Transverse colon (tissue), 4 donors: ENCODE measurements at places on chromosomes 12 and 14. TPM values are rescaled to one million over a fixed set of nuclear protein-coding genes. Genes with fewer than 3 reads are reported as not detected.
A peak's percentile ranks its signal among the peaks of the same experiment; 100 is the strongest.

The SRGAP1 gene
- total RNA-seq: 720 TPM

The BMP4 gene
- 11.2 TPM for total RNA-seq

- H3K27me3 ChIP-seq: no peaks in the 10 kb centered on the region
- H3K27ac ChIP-seq: no peak overlapping the region
- no peak overlapping the region for H3K4me3 ChIP-seq
- H3K36me3 ChIP-seq: no peaks in the 10 kb centered on the region
- peaks cover 8% of the 10 kb centered on the region for H3K4me1 ChIP-seq
Observed at GRCh38 chr12:2686280-2686646, 108.5 kb upstream of the FKBP4 start.

DNA sequence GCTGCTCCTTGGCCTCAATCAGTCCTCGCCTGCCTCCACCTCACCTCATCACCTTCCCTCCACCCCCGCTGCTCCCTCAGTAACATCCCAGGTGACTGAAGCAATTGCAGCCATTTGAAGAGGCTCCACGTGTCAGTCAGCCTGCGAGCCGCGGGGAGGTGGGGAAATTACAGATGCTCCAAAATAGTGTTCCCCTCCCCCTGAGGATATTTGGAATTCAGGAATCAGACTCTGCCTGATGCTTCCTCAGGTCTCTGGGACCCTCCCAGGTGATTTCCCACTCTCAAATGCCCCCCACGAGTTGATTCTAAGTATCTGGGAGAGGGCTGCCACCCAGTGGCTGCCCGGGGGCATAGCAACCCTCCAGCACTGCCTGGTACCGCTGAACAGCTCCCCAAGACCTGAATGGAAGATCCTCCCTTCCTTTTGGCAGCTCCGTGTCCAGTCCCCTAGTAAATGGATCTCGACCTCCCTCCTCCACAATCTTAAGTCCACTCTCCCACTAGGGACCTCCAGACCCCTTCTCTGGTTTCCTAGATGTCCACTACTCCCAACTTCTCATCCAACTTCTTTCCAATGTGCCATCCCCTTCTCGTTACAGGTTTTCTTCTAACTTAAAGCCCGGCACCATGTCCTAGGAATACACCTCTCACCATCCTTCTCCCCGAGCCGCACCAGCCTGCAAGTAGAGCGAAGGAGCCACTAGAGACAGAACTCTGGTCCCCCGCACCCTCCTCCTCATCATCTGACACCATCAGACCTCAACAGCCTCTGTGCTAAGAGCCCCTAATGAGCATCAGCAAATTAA is 1.4 kb upstream of the ASIC1 start:
- H3K36me3 ChIP-seq: no peaks in the 10 kb centered on the region
- peak; percentile 44 for DNase-seq

DNA sequence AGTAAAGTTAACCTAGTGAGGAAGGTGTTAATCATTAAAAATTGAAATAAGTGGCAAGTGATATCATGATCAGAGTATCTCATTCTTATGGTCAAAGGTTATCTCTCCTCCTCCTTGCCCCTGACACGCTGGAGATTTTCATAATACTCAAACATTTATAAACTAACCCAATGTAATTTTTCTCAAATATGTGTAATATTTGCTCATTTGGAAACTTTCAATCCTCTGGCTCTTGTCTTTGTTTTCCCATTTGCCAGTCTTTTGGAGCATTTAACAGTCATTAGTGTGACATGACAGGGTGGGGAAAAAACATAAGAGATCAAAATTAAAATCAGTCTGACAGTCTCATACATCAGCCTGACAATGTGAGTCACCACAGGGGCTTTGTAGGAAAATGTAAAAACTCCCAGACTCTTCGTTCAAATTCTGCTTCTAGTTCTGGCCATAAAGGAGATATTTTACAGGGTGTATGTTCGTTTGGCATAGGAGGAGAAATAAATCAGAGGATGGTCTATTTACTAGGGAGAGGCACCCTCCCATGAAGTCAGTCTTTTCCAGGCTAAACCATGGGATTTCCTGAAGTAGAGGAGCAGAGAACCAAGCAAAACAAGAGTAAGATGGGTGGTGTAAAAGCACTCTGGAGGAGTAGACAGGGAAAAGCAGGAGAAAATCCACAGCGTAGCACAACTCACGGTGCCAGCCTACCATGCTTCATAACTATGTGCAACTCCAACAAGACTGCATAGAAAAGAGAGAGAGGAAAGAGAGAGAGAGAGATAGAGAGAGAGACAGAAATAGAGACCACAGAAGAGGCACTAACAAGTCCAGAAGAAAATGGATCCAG is 369.2 kb upstream of the PDE3A start:
- H3K4me3 ChIP-seq: no peak overlapping the region
- H3K4me1 ChIP-seq: no peaks in the 10 kb centered on the region
- DNase-seq: no peak
- no peak overlapping the region for H3K27ac ChIP-seq

The KRT78 gene
- total RNA-seq: not detected

- H3K36me3 ChIP-seq: no peaks in the 10 kb centered on the region
- DNase-seq: no peak
- no peak overlapping the region for H3K4me3 ChIP-seq
- no peak overlapping the region for H3K27ac ChIP-seq
- H3K27me3 ChIP-seq: no peaks in the 10 kb centered on the region
- H3K4me1 ChIP-seq: no peaks in the 10 kb centered on the region
Observed at GRCh38 chr14:33309106-33309505, 370.4 kb downstream of the NPAS3 start.

DNA sequence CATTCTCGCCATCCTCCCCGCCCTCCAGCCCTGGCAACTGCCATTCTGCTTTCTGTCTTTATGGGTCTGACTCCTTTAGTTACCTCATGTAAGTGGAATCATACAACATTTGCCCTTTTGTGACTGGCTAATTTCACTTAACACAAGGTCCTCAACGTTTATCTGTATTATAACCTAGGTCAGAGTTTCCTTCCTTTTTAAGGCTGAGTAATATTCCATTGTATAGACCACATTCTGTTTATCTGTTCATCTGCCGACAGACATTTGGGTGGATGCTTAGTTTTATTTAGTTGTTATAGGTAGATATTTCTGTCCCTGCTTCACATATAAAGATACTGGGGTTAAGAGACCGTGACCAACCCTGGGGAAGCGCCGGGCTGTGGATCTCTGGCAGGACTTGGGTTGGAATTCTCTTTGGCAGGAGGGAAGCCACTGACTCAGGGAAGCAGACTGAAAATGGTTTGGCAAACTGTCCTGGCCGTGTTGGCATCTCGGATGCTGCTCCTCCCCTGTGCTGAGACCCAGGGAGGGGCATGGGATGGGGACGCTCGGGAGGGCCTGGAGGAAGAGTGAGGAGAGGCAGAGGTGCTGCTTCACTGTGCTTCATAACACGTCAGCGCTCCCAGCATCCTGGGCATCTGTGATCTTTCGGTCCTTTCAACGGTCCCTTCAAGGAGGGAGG is 38.9 kb downstream of the TEAD4 start:
- no peaks in the 10 kb centered on the region for H3K27me3 ChIP-seq
- no peaks in the 10 kb centered on the region for H3K36me3 ChIP-seq
- no peak overlapping the region for H3K4me3 ChIP-seq
- DNase-seq: no peak
- H3K27ac ChIP-seq: no peak overlapping the region

- peaks cover 14% of the 10 kb centered on the region for H3K4me1 ChIP-seq
- no peak overlapping the region for H3K4me3 ChIP-seq
- H3K27ac ChIP-seq: peak overlapping the region; percentile 66
- no peaks in the 10 kb centered on the region for H3K27me3 ChIP-seq
Observed at GRCh38 chr12:46219877-46220655, 48.8 kb downstream of the SLC38A1 start.

DNA sequence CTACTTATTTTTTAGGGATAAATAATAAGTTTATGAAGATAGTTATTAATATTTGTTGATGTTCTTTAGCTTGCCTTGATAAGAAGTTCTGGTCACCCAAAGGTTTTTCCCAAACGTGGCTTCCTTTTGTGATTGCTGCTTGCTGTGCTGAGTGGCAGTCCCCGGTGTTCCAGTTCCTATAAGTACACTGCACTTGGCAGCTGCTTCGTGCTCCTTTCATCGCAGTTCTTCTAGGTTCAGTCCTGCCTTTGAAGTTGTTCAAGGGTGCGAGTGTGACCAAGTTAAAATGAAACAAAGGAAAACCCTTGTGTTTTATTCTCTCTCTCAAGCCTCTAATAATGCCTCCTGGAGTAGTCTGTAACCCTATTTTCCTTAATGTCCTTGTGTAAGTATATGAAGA is 128.5 kb upstream of the ATF1 start:
- H3K4me3 ChIP-seq: no peak overlapping the region
- no peaks in the 10 kb centered on the region for H3K36me3 ChIP-seq
- no peak for DNase-seq
- H3K4me1 ChIP-seq: peaks cover 36% of the 10 kb centered on the region
- H3K27ac ChIP-seq: no peak overlapping the region

GRCh38 chr12:19958389-19958788 is 409.9 kb upstream of the PDE3A start:
- no peaks in the 10 kb centered on the region for H3K4me1 ChIP-seq
- no peaks in the 10 kb centered on the region for H3K36me3 ChIP-seq
- H3K4me3 ChIP-seq: no peak overlapping the region

DNA sequence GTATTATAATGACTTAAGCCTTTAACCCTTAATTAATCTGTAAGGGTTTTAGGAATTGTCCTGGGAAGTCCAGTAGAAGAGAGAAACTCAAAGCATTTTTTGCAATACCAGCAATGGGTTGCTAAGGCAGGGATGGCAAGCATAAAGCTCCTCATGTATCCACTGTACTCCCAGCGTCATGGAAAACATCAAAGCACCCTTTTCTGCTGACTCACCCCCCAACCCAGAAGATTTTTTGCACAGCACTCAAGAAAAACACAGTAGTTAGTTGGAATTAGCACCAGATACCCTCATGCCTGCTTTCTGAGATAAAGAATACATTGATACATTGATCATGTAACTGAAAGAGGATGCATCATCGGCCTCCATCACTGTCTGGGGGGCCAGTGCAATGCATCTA is 199.1 kb upstream of the CNOT2 start:
- H3K4me1 ChIP-seq: peaks cover 23% of the 10 kb centered on the region
- H3K27ac ChIP-seq: no peak overlapping the region
- DNase-seq: no peak
- no peaks in the 10 kb centered on the region for H3K36me3 ChIP-seq

- no peak for DNase-seq
- H3K27ac ChIP-seq: no peak overlapping the region
- no peaks in the 10 kb centered on the region for H3K27me3 ChIP-seq
- H3K36me3 ChIP-seq: no peaks in the 10 kb centered on the region
Observed at GRCh38 chr12:58086930-58087329, 145.6 kb downstream of the ATP23 start.

The SSTR1 gene
- total RNA-seq: 10.1 TPM

GRCh38 chr12:77993658-77994057 is 163.0 kb downstream of the NAV3 start:
- no peak for DNase-seq
- H3K36me3 ChIP-seq: no peaks in the 10 kb centered on the region
- H3K4me3 ChIP-seq: no peak overlapping the region
- no peaks in the 10 kb centered on the region for H3K27me3 ChIP-seq

GRCh38 chr12:19085090-19085489 is 44.4 kb upstream of the PLEKHA5 start:
- no peak overlapping the region for H3K27ac ChIP-seq
- no peaks in the 10 kb centered on the region for H3K36me3 ChIP-seq
- H3K4me1 ChIP-seq: no peaks in the 10 kb centered on the region
- no peaks in the 10 kb centered on the region for H3K27me3 ChIP-seq
- DNase-seq: no peak
- H3K4me3 ChIP-seq: no peak overlapping the region

DNA sequence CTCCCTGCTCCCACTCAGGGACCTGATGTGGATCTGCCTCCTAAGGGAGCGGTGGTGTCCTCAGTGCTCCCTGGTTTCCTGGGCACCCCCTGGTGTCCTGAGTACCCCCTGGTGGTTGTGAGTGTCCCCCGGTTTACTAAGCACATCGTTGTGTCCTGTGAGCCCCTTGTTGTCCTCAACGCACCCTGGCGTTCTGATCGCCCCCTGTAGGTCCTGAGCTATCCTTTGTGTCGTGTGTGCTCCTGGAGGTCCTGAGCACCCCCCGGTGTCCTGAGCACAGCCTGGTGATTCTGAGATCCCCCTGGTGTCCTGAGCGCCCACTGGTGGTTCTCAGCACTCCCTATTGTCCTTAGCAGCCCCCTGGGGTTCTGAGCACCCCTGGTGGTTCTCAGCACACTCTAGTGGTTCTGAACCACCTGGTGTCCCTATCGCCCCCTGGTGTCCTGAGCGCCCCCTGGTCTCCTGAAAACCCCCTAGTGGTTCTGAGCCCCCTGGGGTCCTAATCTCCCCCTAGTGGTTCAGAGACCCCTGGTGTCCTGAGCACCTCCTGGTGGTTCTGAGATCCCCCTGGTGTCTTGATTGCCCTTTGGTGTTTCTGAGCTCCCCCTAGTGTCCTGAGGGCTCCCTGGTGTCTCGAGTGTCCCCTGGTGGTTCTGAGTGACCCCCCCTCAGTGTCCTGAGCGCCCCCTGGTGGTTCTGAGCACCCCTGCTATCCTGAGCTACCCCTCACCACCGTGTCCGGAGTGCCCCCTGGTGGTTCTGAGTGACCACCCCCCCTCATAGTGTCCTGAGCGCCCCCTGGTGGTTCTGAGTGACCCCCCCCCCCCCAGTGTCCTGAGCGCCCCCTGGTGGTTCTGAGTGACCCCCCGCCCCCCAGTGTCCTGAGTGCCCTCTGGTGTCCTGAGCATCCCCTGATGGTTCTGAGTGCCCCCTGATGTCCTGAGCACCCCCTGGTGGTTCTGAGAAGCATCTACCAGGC is 615.1 kb downstream of the TMEM121 start:
- no peak overlapping the region for H3K4me3 ChIP-seq
- H3K4me1 ChIP-seq: no peaks in the 10 kb centered on the region
- H3K36me3 ChIP-seq: no peaks in the 10 kb centered on the region
- no peak for DNase-seq

DNA sequence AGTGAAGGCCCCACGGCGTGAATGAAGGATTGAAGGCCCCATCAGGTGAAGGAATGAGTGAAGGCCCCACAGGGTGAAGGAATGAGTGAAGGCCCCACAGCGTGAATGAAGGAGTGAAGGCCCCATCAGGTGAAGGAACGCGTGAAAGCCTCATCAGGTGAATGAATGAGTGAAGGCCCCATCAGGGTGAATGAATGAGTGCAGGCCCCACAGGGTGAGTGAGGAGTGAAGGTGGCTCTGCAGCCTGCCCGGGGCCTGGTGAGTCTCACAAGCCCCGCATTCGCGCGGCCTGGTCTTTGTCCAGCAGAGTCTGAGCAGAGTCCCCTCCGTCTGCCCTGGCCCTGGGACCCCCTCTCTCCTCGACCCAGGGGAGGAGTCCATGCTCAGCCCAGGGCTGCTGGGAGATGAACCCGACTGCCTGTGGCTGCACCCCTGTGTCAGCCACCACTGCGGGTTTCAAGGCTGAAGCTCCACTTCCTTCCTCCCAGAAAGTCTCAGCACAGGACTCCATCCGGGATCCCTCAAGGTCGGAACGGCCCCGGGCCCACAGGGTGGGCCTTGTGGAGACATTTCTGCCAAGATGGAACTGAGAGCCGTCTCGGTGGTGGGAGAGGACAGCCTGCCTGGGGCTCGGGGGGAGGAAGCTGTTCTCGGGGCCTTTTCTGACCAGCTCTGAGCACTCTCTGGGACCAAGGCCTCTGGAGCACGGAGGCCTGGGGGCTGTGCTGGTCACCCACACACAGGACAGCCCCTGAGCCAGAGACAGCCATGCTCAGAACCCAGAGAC is 37.4 kb upstream of the TMEM179 start:
- no peak overlapping the region for H3K4me3 ChIP-seq
- no peak overlapping the region for H3K27ac ChIP-seq
- H3K36me3 ChIP-seq: no peaks in the 10 kb centered on the region
- peaks cover 33% of the 10 kb centered on the region for H3K27me3 ChIP-seq

The NCKAP5L gene
- total RNA-seq: 4.8 TPM
